NCI-H524 (cell line): ENCODE measurements at places on chromosomes 11 and 22.

DNA sequence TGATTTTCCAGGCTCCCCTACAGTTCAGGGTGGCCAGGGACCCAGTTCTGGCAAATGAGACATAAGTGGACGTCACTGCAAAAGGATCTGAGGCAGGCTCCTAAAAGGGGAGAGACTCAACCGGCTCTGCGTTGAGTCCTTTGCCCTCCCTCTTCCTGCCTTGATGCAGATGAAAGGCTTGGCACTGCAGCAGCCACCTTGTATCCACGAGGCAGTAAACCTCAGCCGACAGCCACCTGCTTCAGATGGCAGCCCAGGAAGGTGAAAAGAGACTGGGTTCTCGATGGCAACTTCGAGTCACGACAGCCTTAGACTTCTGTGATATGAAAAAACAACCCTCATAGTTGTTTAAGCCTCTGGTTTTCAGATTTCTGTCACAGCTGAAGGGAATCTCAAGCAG lies 14.7 kb upstream of the TREH start:
- DNase-seq, result no peak

DNA sequence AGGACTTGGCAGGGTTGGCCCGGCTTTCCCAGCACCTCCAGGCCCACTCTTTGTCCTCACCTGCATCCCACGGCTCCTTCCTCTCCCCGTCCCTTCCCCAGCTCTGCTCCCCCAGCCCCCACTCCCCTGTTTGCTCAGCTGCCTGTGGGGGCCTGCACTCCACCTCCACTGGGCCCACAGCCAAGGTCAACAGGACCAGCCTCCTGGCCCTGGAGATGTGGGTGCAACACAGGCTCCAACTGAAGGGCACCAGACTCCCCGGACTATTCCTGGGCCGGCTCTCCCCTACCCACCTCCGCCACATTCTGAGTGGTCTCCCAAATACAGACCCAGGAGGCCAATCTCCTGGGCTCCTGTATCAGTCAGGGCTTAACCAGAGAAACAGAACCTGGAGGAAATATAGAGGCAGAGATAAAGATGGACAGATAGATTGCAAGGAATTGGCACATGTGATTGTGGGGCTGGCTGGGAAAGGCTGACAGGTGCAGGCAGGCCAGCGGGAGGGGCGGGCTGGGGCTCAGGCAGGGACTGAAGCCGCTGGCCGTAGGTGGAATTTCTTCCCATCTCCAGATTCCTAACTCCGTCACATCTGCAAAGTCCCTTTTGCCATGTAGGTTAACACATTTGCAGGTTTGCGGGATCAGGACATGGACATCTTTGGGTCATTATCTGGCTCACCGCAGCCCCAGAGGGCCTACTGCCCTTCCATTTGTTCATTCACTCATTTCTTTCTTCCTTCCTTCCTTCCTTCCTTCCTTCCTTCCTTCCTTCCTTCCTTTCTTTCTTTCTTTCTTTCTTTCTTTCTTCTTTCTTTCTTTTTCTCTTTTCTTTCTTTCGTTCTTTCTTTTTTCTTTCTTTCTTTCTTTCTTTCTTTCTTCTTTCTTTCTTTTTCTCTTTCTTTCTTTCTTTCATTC lies 45.8 kb upstream of the MYH9 start:
- no peak for DNase-seq

GRCh38 chr11:93536101-93536861 lies 6.9 kb downstream of the SMCO4 start:
- no peak for DNase-seq

DNA sequence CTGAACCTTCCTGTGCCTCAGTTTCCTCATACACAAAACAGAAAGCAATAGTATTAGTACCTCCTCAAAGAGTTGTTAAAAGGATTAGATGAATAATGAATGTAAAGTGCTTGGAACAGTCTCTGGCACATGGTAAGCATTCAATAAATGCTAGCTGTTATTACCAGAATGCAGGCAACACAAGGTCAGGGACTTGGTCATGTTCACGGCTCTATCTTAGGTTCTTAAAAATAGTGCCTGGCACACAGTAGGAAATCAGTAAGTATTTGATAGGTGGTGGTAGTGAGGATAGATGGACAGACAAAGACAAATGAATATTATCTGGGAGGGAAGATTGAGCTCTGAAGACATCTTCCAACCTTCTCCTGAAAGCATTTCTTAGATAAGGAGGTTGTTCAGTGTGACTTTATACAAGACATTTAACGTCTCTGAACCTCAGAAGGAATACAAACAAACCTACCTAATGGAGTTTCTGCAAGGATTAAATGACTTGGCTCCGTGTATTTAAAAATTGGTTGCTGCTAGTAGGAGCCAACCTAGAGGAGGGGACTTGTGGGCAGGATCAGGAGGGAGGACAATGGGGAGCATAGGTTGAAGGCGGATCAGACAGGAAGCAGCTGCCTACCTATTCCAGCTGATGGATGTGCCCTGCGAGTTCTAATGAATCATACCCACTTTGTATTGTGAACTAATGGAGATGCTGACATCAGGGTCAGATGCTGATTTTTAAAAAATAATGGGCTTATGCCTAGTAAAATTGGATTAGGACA lies 94.1 kb downstream of the DBX1 start:
- DNase-seq, result no peak

GRCh38 chr11:74450318-74450717 lies 17.0 kb downstream of the KCNE3 start:
- DNase-seq, result no peak

DNA sequence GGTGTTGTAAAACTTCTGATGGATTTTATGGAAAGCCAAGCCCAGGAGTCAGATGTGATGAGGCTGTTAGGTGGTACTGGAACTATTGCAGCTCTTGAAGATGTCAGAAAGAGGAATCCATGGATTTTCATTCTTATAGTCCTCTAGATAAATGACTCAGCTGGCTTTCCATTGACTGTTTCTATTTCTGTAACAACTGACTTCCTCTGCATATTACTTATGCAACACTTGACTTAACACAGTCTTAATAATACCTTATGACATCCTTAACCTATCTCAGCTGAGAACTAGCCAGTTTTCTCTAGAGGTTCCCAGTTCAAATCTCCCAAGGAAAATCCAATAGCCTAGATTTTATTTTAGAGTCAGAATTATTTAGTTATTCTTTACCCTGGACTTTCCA lies 263.8 kb downstream of the LUZP2 start:
- DNase-seq, result no peak

- DNase-seq, result no peak
These were observed 661.5 kb downstream of the LRRC4C start for GRCh38 chr11:40797981-40798380.

DNA sequence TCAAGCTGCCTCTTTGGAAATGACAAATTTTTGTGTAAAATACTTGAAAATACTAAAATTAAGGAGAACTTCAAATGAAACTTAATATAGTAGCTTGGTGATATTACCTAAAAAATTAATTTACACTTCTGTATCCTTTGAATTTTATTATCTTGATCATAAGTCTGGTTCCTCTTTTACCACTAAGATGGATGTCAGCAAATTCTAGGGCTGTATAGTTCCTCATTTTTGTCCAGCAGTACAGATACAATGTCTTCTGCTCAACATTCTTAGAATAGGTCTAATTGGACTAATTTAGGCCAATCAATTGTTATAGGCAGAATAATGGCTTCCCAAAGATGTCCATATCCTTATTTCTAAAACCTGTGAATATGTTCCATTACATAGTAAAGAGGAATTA lies 1298.0 kb upstream of the RAG2 start:
- DNase-seq, result no peak

GRCh38 chr11:111285189-111286091 lies 12.9 kb upstream of the POU2AF3 start:
- DNase-seq, result no peak

DNA sequence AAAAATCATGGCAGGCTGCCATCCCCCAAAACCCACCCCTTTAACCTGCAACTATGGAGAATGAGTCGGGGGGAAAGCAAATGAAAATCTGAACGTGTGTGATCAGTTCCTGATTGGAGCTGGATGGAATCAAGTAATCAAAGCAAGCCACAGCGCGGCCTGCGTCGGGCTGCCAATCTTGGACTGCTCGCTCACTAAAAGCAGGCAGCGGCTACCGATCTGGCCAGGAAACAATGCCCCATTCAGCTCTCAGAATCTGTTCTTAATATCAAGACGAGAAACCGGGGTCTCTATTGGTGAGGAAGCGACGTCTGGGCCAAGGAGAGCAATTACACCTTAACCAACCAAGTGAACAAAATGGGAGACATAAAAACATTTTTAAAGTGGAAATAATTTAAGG lies 472.2 kb downstream of the SOX6 start:
- no peak for DNase-seq

- no peak for DNase-seq
These were observed 106.6 kb downstream of the EMSY start for GRCh38 chr11:76551400-76551799.
